ENCODE measurements at places on chromosomes 7 and 10.
A peak's percentile ranks its signal among the peaks of the same experiment; 100 is the strongest.

DNA sequence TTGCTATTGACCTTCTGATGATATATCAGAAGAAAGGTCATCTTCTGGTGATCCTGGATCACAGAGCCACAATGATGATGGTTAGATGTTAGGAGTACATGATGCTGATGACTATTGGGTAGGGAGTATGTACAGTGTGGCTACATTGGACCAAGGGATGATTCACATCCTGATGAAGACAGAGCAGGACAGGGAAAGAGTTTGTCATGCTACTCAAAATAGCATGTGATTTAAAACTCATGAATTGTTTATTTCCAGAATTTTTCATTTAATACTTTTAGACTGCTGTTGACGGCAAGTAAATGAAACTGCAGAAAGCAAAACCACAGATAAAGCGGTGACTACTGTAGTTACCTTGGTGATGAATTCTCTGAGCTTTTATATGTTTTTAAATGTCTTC is 397.3 kb downstream of the PPP1R3A start:
- no peak for DNase-seq

DNA sequence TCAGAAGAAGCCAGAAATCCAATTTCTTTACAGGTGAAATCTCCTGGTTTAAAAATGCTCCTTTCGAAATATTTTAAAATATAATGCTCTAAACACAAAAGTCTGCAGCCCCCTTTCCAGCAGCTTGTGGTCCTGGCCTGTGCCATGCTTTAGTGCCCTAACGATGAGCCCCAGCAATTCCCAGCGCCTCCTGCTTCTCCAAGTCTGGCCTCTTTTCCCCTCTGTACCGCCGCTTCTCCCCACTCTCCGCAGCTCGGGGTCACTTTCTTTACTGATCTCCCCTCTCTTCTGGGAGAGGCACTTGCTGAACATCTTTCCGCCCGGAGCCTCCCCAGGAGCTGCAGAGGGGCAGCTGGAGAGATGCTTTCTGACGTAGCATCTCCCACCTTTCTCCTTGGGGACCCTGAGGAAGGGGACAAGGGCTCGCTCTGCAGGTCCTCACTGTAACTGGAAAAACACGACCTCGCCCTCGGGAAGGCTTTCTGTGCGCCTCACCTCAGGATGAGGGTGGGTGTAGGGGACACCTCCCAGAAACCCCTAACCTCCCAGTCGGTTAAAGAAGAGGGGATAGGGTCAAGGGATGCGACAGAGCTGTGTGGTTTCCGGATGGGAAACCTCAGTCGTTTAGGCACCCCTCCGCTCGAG is 565 bp upstream of the INA start:
- no peak for DNase-seq

- DNase-seq, result no peak
These were observed 44.9 kb downstream of the SMURF1 start for GRCh38 chr7:99098824-99099498.

GRCh38 chr7:76318488-76319353 is 16.2 kb downstream of the HSPB1 start:
- peak; percentile 79 for DNase-seq

- no peak for DNase-seq
These were observed 45.0 kb upstream of the CCDC7 start for GRCh38 chr10:32400961-32401360.

- DNase-seq, result no peak
These were observed 39.9 kb downstream of the STRA8 start for GRCh38 chr7:135273581-135273980.

DNA sequence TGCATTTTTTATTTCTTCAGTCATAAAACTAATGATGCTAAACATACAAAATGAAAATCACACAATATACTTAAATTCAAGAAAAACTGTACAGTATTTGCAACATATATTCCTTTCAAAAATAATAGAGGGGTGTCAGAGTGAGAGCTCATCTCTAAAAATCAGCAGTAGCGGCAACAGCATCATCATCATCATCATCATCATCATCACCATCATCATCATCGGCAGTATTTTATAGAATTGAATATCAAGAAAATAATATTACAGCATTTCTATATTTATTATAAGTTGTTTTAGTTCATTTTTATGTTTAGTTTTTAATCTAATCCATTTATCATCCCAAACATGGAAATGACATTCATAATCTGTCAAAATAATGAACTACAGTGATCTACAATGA is 67.4 kb upstream of the PPP1R3A start:
- DNase-seq, result no peak

DNA sequence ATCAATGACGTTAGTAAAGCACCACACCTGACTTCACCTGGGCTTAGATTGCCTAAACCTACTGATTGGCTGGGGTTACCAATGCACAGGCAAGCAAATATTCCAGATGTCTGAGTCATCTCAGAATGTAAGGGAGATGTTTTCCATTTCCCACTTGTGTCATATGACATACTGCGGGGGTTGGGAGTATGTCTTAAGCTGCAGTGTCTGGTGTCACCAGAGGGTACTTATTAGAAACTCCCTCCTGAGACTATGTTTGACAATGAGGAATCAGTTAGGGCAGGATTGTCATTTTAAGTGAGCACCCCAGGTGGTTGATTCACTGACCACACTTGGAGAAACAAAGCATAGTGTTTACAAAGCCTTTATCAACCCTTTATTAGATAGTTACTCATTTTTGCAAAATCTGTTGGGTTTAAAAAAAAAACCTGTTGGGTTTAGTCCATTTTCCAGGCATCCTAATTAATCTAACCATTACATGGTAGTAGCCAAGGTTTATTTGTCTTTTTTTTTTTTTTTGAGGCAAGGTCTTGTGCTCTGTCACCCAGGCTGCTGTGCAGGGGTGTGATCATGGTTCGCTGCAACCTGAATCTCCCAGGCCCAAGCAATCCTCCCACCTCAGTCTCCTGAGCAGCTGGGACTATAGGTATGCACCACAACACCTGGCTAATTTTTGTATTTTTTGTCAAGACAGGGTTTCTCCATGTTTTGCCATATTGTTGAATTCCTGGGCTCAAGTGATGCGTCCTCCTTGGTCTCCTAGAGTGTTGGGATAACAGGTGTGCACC is 72.5 kb downstream of the CDK6 start:
- no peak for DNase-seq

DNA sequence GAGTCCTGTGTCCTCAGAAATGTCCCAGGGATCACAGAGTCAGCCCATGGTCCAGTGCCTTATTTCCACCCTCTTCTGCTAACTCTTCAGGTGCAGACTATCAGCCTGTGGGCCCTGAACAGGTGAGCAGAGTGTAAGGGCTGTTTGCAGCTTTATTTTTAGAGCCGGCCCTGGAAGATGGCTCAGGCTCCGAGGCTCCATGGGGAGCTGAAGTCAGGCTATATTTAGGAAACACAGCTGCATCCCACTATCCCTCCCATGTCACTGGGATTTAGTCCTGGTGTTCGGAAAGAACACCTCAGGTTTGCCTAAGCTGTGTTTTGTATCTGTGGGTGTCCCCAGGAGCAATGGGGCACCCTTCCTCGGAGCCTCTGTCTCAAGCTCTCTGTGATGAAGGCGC is 126.9 kb downstream of the RPS24 start:
- DNase-seq, result no peak

- no peak for DNase-seq
These were observed 788.4 kb upstream of the SORCS1 start for GRCh38 chr10:107952649-107953556.

DNA sequence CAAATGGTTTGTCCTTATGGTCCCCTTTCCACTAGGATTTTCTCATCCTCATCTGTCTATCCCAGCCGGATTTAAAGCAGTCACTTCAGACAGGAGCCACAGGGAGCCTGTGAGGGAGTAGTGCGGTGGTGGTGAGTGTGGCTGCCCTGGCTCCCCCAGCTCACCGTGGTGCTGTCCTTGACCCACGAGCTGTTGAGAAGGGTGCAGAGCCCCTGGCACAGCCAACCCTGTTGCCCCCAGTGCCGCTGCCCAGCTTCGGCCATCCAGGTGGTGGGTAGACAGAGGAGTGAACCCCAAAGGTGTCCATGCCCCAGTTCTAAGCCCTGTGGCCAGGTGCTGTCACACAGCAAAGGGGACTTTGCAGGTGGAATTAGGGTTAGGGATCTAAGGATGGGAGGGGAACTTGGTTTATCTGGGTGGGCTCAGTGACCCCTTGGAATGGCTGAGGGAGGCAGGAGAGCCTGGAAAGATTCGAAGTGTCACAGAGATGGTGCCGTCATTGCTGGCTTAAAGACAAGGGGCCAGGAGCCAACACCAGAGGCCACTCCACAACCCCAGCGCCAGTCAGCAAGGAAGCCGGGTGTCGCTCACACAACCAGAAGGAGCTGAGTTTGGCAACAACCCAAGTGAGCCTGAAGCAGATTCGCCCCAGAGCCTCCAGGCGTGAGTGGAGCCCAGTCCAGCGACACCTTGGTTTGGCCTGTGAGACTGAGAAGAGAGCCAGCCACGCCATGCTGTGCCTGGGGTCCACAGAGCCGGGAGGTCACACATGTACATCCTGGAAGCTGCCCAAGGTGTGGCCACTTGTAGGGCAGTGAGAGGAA is 142.4 kb downstream of the ADCY1 start:
- DNase-seq, result no peak

DNA sequence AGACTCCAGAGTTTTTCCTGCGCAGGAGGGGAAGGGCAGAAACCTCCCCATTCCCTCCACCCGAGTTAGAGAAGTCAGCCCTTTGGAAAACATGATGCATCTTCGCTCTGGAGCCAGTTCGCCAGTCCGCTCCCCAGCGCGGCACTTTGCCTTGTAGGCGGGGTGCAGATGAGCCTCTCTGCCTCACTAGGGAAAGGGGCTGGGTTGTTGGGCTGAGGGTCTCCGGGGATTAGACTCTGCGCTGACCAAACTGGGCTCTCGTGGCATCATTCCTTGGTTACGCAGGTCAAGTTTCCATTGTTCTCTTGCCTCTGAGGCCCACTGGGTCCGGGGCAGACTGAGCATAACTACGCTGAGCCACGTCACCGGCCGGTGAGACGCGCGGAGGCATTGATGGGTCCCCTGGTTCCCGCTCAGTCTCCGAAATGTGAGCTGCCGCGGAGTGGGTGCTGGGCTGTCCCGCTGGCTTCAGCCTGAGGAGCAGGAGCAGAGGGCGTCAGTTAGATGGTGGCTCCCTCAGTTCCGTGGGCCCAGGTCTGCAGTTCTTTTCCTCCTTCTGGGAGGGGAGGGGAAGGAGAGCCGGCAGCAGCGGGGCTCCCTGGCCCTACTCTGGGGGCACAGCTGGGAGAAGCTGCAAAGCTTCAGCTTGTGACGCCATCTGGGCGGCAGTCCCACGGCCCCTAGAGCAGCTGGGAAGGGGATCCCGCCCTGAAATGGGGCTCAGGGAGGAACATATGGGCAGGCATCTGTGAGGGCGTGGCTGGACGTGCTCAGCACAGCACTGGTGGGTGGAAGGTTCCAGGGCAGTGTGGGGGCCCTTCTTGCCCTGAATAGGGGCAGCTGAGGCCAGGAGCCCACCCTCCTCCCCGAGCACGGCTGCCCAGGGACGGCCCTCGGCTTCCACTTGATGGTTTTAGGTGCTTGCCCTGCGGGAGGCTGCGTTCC is 121.3 kb upstream of the BTBD16 start:
- DNase-seq, result no peak

DNA sequence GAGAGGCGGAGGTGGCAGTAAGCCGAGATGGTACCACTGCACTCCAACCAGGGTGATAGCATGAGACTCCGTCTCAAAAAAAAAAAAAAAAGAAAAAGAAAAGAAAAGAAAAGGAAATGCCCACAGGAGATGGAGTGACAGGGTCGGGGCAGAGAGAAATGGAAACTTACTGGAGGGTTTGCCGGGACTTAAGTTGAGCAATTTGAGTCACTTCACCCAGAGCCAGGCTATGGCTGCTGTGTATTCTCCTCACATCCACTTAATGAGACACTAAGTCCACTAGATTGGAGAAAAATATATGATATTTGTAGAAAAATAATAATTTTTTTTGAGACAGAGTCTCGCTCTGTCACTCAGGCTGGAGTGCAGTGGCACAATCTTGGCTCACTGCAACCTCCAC is 4.6 kb upstream of the PFKFB3 start:
- DNase-seq, result no peak

DNA sequence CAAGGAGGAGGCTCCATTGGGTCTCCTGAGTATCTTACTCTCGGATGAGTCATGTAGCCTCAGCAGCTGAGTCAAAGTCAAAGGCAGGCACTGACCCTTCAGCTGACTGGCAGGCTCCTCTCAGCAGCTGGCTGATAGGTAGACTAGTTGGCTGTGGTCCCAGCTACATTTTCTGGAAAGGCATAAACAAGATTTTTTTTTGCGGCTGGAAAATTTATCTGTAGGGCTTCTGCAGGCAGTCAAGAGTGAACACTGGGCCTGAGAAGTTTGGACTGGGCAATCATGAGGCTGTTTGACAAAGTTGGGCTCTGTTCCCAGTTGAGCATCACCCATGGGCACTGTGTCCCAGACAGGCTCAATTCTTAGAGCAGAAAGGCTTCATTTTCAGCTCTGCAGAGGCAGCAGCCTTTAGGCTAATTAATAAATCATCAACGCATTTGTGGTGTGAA is 796.2 kb downstream of the CCSER2 start:
- DNase-seq, result no peak

- no peak for DNase-seq
These were observed 8.8 kb downstream of the TNS3 start for GRCh38 chr7:47572939-47573757.

DNA sequence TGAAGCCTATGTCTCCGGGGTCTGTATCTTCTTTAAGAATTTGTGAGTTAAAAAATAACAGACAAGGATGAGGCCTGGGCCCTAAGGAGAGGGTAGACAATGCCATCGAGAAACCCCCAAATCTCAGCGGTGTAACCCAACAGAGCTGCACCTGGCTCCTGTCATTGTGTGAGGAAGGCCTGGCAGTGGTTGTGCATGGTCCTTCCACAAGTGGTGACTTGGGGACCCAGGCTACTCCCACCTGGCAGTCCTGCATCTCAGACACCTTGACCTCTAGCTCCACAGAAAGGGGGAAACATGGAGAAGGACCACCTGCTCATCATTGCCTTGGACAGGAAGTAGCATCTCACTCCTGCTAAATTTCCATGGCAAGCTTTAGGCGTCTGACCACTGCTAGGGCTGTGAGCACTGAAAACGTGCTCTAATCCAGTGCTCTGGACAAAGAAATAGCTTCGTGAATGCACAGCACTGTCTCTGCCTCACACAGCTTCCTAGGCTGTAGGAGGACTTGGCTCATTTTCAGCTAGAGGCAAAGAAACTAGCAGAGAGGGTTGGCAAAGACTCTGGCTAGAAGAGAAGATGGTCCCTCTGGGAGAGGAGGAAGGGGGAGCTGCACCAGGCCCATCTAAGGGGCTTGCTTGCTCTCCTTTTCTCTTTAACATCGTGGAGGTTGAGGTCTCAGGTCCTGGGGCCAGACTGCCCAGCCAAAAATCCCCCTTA is 273.9 kb upstream of the ZMIZ1 start:
- DNase-seq, result no peak

GRCh38 chr10:119221201-119221600 is 13.8 kb downstream of the GRK5 start:
- DNase-seq, result no peak

DNA sequence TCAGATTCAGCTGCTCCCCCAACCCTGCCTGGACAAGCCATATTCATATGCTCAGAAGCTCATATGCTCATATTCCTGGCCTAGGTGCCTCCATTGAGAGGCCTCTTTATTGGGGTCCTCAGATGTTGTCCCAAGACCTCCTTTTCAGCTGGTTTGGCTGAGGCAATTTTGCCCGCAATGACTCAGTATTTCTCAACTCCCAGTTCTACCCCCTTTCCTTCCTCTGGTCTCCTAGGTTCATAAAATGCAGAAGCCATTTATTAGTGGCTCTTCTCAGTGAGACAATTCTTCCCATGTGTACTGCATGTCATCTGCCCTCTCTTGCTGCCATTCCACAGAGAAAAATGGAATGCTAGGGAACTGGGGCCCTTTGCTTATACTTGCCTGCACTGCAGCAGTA is 110.7 kb downstream of the INHBA start:
- no peak for DNase-seq

GRCh38 chr7:12711124-12711523 is 23.7 kb downstream of the ARL4A start:
- no peak for DNase-seq

- no peak for DNase-seq
These were observed 11.1 kb downstream of the CDK14 start for GRCh38 chr7:90607196-90607595.
